ENCODE measurements at places on chromosomes 5 and 9.

GRCh38 chr9:133998915-133999595 lies 6.9 kb upstream of the VAV2 start:
- no peak for DNase-seq

- DNase-seq: peak; percentile 33
These were observed 141.2 kb upstream of the ASTN2 start for GRCh38 chr9:117555964-117556629.

- DNase-seq: no peak
These were observed 481.9 kb downstream of the ARHGEF28 start for GRCh38 chr5:74107899-74108298.

- DNase-seq: no peak
These were observed 15.5 kb upstream of the PAIP1 start for GRCh38 chr5:43572357-43572756.

DNA sequence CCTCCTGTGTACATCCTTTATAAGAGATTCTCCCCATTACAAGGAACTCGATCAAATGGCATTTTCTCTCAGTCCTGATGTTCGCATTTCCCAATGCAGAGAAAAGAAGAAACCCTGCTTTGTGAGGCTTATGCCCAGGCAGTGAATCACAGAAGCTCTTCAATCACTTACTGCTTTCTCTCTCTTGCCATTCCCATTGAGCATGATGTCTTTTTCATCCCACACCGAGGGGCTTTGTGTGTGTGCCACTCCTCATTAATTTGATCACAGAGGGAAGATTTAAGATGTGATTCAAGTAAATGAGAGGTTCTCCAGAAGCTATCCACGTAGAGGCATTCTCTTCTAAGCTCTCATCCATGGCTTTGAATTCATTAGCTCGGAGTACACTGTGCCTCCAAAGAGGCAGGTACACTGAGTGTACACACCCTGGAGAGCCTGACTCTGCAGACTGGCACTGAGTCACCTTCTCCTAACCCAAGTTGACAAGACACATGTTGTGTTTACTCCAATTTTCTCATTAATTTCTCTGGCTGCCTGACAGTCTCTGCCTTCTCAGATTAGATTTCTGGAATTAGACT lies 45.4 kb downstream of the MFAP3 start:
- DNase-seq: no peak

GRCh38 chr9:93815677-93816076 lies 139.5 kb downstream of the BARX1 start:
- no peak for DNase-seq

DNA sequence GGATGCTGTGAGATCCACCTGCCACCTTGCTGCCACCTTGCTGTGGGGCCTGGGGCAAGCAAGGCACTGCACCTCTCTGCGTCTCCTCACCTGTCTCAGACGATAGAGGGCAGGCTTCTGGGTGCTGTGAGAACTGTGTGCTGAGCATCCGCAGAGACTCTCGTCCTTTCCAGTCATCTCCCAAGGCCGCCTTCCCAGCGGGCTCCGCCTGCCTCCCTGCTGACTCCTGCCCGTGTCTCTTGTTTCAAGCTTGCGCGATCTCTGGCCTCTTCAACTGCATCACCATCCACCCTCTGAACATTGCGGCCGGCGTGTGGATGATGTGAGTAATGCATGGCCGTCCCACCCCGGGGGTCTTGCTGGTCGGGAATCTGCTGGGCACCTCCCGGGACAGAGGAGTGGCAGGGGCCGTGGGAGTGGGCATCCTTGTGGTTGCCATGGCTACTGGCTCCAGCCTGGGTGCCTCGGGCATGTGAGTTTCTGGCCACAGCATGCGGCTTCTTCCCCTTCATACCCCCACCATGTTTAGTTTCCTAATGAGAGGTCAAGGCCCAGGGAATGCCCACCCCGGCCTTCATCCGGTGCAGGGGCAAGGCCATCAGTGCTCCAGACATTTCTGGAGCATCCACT lies 3.6 kb downstream of the CACFD1 start:
- no peak for DNase-seq

GRCh38 chr5:98365126-98365525 lies 408.3 kb upstream of the RGMB start:
- no peak for DNase-seq

GRCh38 chr9:127971357-127972235 lies 9.2 kb downstream of the EEIG1 start:
- peak; percentile 62 for DNase-seq

GRCh38 chr5:139171779-139172404 lies 26.3 kb downstream of the SIL1 start:
- DNase-seq: no peak

DNA sequence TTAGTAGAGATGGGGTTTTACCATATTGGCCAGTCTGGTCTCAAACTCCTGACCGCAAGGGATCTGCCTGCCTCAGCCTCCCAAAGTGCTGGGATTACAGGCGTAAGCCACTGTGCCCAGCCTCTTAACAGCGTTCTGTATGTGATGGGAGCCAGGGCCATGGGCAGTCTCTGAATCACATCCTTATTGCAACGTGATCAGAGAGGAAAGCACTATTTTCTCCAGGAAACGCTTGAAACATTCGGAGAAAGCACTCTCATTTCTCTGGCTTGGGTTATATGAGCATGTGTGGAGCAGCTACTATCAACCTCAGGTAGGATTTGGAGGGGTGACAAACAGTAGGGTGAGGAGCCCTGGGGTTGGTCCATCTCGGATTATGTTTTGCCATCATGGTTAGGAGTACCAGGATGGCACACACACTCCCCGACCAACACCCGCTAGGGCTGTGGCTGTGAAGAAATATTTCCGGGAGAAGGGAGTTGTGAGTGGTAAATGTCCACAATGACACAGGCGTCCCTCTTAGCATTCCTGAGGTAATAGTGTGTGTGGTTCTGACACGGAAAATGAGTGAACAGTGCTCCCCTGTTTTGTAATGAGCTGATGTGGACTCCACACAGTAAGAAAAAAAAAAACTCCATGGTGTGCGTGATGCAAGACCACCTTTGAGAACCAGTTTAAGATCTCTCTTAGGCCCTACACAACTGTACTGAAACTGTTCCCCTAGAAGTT lies 406.2 kb upstream of the ZNF608 start:
- DNase-seq: no peak

DNA sequence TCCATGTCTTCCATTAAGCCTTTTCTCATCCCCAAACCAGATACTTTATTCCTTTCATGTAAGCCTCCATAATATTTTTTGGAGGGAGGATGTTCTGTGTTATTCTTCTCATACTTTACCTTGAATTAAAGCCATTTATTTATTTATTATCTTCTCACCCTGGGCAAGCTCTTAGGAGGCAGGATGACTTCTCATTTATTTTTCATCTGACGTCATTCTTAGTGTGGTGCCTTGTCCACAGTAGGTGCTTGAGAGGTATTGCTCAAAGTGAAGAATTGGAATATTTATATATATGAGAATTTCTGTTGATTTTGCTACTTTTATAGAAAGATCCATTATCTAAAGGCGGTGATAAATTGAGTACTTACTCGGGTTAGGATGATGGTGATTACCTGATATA lies 458.3 kb upstream of the ACTBL2 start:
- no peak for DNase-seq

GRCh38 chr9:89666364-89666763 lies 61.6 kb downstream of the GADD45G start:
- no peak for DNase-seq

DNA sequence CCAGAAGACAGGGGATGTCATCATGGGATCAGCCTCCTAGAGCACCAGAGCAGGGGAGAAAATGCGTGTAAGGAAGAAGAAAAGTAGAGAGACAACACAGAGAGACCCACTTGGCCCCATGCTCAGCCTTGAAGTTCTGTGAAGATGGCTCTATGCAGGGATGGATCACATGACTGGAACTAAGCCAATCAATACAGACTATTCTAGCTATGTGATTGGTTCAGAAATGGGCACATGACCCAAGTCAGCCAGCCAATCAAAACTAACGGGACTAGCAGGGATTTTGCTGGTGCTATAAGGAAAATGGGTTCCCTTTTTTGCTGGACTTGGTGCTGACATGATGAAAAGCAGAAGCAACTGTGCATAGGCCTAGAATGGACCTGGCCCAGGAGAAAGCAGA lies 173.0 kb upstream of the TBC1D2 start:
- DNase-seq: no peak

DNA sequence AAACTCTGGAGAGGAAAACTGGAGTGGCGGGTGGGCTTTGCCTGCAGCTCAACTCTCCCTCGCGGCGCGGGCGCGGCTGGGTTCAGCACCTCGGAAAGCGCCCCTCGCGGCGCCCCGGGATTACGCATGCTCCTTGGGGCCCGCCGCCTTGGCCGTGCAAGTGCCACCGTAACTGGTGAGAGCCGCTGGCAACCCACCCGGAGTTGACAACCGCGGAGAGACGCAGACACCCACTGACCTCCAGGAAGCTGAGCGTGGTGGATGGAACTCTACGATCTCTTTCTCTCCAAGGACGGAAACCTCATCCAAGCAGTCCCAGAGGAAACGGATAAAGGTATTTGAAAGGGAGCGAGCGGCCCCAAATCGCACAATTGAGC lies 194 bp upstream of the RXFP3 start:
- peak; percentile 77 for DNase-seq

- no peak for DNase-seq
These were observed 110.9 kb upstream of the LPAR1 start for GRCh38 chr9:111149018-111149759.

GRCh38 chr9:89710697-89711096 lies 105.9 kb downstream of the GADD45G start:
- no peak for DNase-seq

GRCh38 chr5:90747175-90747574 lies 188.6 kb downstream of the ADGRV1 start:
- no peak for DNase-seq

DNA sequence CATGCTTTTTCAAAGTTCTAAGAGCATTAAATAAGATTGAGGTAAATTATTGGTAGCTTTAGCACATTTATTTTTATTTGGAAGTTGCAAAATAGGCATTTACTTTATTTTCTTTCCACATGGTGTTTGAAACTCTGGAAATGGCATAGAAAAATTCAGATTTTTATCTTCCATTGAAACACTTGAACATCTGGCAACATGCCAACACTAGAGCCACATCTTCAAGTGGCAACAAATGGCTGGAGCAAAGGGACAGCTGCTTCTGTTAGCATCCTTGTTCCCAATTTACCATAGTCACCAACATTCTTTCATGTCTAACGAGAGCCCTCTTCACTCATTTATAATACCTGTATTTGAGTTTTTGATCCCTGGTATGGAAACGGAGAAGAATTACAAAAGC lies 539.9 kb downstream of the ZNF608 start:
- DNase-seq: no peak

GRCh38 chr5:143186623-143187022 lies 216.9 kb downstream of the NR3C1 start:
- no peak for DNase-seq

DNA sequence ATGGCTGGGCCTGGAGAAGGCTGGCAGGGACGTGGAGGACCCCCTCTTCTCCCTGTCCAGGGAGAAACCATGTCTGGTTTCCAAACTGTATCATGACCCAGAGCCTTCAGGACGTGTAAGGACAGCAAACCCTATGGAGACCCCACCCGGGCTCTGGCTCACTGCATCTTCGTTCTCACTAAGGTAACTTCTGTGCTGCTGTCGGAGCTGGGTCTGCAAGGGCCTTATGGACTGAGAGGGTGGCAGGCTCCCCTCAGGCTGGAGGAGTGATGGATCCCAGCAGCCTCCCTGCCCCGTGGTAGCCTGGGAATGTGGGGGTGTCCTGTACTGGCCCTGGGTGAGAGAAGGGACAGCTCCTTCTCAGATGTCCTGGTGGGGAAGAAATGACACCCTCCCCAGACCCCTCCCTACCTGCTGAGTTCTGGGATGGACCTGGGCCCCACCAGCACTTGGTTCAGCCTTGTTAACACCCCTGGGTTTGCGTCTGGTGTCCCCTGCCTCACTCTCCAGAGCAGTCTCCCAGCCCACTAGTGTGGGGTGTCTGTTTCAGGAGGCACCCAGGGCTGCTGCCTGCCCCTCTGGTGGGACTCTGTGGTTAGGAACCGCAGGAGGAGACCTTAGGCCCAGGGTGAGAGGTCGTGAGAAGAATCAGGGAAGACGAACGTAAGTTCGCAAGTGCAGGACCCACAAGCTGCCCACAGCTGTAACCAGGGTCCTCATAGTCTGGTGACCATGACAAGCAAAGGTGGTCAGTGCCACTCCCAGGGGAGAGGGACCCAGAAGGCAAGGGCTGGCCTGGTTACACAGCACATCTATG lies 6.6 kb downstream of the SPATA31E1 start:
- no peak for DNase-seq

- no peak for DNase-seq
These were observed 71.9 kb downstream of the FOXD1 start for GRCh38 chr5:73376618-73377170.

DNA sequence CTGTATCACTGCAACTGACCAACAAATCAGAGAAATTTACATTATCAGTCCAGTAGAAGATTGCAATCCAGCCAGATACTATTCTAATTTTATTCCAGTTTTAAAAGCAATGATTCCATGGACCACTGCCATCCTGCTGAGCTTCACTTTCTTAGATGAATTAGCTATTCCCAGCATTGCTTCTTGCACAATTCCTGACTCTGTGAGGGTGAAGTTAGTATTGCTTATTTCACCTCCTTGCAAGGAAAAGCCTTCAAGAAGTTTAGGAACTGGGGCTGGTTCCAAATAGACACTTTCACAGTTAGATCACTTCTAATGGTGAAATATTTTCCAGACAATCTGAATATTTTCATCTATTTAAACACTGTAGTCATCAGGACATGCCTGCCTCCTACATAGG lies 338.6 kb upstream of the TNC start:
- no peak for DNase-seq

GRCh38 chr9:18473652-18474279 lies at the start of gene ADAMTSL1:
ADAMTSL1 (plus strand) TSS chr9:18474153; CDS start chr9:18474233, 80 bp downstream.
- no peak for DNase-seq

DNA sequence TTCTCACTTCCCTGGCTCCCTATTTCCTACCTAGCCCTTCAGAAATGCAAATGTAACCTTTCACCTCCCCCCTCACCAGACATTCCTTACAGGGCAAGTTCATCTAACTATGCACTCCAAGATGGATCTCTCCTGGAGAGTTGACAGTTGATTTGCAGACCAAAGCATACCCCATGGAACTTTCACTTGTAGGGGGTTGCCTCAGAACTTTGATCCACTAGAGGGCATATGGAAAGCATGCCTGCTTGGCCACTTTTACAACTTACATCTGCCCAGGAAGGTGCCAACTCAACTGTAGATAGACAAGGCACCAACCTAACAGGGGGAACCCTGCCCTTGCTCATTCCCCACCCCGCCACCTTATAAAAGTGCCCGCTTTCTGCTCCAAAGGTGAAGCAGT lies 187.8 kb downstream of the NXNL2 start:
- DNase-seq: no peak

GRCh38 chr9:2934241-2934650 lies 90.4 kb upstream of the PUM3 start:
- no peak for DNase-seq

GRCh38 chr5:155884041-155884440 lies 442.9 kb upstream of the SGCD start:
- DNase-seq: no peak

- DNase-seq: no peak
These were observed 58.4 kb upstream of the NUDT12 start for GRCh38 chr5:103620851-103621547.

All from activated naive CD8-positive, alpha-beta T cell treated with anti-CD3 and anti-CD28 coated beads, Interleukin-2, amount 10 ng/mL, durations not matched to agents 7 days and 5 days (primary cell).